ENCODE measurements at places on chromosomes 16 and 17.

DNA sequence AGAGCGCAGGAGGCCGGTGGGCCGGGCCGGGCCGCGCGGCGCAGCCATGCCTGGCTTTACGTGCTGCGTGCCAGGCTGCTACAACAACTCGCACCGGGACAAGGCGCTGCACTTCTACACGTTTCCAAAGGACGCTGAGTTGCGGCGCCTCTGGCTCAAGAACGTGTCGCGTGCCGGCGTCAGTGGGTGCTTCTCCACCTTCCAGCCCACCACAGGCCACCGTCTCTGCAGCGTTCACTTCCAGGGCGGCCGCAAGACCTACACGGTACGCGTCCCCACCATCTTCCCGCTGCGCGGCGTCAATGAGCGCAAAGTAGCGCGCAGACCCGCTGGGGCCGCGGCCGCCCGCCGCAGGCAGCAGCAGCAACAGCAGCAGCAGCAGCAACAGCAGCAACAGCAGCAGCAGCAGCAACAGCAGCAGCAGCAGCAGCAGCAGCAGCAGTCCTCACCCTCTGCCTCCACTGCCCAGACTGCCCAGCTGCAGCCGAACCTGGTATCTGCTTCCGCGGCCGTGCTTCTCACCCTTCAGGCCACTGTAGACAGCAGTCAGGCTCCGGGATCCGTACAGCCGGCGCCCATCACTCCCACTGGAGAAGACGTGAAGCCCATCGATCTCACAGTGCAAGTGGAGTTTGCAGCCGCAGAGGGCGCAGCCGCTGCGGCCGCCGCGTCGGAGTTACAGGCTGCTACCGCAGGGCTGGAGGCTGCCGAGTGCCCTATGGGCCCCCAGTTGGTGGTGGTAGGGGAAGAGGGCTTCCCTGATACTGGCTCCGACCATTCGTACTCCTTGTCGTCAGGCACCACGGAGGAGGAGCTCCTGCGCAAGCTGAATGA lies 606 bp downstream of the THAP11 start:
- DNase-seq = peak; percentile 71

- DNase-seq = no peak
These were observed 64.8 kb upstream of the C17orf78 start for GRCh38 chr17:37310940-37311339.

DNA sequence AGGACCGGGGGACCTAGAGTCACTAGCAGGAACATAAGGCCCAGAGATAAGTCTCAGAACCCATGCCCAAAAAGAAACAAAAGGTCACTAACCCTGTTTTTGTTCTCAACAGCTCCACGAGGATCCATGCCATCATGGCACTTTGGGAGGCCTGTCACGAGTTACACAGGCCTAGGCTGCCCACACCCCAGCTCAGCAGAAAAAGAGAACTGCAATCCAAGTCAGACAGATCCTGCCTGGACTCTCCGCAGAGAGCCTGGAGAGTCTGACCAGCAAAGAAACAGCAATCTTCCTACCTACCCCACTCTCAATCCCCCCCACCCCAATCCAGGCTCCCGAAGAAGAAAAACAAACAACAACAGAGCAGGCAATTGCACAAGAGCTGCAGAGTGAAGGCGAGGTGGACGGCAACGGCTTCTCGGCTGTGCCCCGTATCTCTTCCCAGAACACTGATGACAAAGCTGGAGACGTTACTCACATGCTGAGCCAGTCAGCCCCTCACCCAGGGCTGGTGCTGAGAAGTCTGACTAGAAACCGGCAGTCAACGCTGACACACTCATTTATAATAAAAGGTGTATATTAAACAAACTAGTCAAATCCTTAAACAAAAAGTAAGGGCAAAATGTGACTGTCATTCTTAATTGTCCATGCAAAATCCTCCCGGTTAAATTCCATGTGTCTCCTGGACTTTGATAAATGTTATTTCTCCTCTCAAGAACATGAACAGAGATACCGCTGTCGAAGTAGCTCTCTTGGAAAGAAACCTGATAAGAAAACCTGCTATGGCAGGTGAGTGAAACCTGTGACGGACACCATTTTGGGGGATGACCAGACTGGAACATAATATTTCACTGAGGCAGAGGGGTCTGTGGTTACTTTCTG lies 89.3 kb downstream of the SMG6 start:
- DNase-seq = no peak

- no peak for DNase-seq
These were observed 59.4 kb upstream of the CMIP start for GRCh38 chr16:81385031-81385756.

DNA sequence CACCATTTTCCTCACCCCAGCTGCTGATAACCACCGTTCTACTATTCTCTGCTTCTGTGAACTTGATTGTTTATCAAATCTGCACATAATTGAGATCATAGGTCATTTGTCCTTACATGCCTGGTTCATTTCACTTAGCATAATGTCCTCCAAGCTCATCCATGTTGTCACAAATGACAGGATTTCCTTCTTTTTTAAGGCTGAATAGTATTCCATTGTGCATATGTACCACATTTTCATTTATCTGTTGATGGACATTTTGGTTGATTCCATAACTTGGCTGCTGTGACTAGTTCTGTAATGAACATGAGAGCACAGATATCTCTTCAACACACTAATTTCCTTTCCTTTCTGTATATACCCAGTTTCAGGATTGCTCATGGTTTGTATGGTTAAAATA lies 225.3 kb upstream of the TBX2 start:
- no peak for DNase-seq

DNA sequence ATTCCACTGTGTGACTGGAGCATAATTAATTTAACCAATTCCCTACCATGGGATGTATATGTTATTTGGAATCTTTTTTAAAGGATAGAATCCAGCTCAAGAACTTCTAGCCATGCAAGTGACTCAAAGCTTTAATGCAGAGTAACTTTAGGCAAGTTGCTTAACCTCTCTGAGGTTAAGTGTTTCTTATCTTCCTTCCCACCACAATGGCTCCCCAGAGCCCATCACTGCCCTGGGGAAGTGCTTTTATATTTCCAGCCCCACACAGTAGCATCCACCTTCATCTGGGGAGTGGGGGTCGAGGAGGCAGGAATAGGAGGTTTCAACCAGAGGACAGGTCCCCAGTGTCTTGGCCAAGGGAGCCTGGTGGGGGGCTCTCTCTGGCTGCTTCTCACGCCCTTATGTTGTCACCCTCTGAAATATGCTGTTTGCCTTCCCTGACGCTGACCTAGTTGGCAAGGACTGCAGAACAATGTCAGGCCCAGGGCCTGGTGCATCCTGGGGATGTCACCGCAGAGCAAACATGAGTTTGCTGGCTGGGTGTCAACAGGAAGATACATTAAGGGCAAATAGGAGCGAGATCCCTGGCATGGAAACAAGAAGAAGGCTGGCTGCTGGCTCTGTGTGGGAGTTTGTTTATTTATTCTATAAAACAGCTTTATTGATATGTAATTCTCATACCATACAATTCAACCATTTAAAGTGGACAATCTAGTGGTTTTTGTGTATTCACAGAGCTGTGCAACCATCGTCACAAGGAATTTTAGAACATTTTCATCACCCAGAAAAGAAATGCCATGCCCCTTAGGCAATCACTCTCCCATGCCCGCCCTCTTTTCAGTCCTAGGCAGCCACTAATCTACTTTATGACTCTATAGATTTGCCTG lies 46.6 kb upstream of the WSB1 start:
- no peak for DNase-seq

DNA sequence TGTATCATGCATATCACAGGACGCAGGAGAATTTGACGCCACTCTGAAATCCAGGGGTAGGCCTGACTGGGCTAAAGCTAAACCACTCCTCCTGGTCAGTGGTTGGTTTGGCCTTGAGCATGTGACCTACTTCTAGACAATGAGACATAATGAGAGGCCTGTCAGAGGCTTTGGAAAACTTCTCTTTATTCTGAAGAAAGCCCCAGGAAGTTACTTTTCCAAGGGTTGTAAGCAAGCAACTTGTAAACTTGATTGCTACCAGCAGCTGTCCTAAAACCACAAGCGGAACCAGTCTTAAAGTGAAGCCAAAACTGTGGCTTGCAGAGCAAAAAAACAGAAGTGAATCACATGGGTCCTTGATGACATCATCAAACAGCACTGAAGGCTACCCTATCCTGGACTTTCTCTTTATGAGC lies 138.2 kb upstream of the COX10 start:
- DNase-seq = no peak

- no peak for DNase-seq
These were observed 194.3 kb upstream of the RPL38 start for GRCh38 chr17:74009056-74009625.

- no peak for DNase-seq
These were observed 14.9 kb downstream of the RCVRN start for GRCh38 chr17:9890124-9890523.

DNA sequence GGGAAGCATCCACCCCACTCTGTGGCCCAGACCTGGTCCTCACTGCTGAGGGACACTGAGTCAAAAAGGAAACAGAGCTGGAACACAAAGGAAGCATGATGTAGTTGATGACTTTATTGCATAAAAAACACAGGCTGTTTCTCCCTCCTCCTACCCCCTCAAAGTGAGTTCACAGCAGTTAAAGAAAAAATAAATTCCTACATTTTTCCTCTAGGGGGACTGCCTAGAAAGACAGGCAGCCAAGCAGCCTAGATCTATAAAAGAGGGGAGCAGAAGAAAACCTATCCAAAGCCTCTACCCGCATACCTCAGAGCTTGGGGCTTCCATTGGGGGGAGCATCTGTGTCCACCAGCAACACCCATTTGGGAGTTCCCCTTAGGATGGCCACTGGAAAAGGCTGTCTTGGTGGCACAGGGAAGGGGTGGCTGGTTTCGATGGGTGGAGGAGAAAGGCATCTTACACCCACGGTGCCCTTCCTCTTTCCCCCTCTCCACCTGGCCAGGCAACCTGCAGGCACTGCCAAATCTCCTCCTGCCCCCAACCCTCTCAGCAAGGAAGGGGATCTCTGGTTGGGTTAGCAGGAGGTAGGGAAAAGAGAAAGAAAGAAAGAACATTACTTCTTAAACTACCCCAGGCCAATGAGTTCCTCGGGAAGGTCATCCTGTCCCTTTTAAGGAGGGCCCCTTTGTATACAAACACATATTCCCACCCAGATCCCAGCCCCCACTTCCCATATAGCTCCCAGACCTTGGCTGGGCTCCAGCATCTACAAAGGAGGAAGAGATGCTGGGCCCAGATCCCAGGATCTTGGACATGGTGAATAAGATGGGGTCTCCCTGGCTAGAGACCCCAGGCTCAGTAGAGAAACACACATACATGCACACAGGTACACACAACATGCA lies 4.0 kb upstream of the SCRN2 start:
- DNase-seq = no peak

DNA sequence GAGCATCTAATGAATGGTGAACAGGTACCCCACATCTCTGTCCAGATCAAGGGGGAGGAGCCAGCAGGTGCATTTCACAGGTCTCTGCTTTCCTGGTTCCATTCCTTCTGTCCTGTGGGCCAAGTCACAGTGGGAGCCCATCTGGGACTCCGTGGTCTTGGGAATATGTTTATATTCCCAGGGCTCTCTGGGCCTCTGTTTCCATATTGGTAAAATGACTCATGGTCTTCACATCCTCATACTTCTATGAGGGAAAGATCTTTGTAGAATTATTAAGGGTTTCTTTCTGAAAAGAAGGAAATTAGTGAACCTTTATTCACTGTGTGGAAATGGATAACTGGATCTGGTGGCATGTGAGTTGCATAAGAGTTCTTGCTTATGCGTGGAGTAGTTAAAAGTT lies 6.2 kb downstream of the MYOCD start:
- DNase-seq = no peak

DNA sequence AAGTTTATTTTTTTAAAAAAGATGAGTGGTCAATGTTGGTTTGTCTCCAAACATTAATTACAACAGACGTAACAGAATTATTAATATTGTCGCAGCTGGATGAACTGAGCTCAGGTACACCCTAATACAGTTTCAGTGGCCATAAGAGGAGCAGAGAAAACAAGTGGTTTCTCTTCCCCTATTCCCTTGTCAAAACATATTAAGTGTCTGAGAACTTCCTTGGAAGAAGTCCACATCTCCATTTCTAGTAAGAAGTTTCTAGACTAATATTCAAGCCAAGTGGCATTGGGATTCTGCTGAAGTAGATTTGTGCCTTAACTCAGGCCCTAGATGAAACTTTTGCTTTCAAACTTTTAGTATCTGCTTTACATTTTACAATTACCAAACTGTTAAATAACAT lies 47.7 kb downstream of the GNA13 start:
- DNase-seq = no peak

DNA sequence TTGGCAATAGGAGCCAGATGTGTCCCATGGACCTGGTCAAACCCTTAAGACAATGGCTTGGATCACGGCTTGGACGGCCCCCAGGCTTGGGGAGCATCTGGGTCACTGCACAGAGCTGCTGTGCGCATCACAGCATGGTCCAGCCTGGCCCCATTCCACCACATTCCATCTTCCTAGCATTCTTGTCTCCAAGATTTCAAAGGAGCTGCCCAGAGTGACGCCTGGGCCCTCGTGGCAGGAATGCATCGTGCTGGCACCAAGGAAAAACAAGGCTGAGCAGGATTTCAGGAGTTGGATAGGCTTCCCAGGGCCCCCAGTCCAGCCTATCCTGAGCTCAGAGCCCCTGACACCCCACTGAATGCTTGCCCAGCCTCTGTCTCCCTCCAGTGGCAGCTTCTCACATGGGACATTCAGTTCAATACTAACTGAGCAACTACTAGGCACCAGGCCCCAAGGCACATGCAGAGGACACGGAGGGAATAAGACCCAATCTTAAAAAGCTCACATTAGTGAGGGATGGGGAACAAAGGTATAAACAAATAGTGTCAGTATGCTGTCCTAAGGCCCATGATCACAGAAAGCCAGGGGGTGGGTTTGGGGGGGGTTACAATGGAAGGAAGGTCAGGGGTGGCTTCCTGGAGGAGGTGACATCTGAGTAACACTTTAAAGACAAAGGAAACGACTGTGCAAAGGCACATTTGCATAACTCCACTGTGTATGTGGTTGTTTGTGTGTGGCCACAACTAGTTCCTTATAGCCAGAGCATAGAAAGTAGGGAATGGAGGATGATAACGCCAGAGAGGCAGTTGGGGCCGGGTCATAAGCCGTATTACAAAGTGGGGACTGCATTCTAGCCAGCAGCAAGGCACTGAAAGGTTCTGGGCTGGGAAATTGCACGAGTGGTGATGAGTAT lies 34.1 kb downstream of the TK2 start:
- DNase-seq = no peak

GRCh38 chr17:42519546-42520491 lies 16.2 kb upstream of the NAGLU start:
- DNase-seq = no peak

DNA sequence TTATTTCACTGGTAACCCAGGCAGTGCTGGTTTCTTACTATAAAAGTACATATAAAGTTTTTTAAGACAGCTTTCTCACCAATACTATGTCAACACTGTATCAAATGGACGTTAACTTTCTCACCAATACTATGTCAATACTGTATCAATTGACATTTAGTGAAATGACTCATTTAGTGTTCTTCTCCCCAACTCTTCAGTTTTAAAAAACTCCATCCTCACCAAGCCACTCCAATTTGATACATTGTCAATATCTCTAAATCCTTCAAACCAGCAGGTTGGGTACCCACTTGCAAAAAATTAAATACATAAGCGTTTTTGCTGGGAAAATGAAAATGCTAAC lies 4.8 kb downstream of the TOB1 start:
- no peak for DNase-seq

- DNase-seq = no peak
These were observed 197.5 kb downstream of the RPTOR start for GRCh38 chr17:80742091-80742490.

GRCh38 chr17:38879878-38880665 lies 10.2 kb downstream of the LASP1 start:
- peak; percentile 23 for DNase-seq
